ENCODE measurements at places on chromosomes 4 and X.

DNA sequence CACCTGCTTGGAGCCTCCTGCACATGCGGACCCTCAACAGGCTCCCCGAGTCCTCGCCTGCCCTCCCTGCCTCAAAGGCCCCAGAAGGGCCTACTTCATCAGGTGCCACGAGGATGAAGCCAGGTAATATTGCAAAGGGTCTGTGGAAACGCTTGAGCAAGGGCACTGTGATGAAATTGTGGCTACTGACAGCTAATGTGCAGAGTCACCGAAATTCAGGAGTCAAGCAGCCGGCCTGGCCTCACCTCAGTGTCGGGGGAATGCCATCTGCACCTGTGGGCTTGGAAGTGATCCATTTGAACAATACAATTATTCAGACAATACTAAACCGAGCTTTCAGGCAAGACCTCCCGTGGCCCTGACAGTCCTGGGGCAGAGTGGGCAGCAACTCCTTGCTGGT, 3.1 kb upstream of the FGFR3 start:
- DNase-seq, result no peak

- no peak for DNase-seq
Observed at GRCh38 chr4:30989508-30989907, 269.3 kb downstream of the PCDH7 start.

- DNase-seq, result peak; percentile 27
Observed at GRCh38 chr4:156677131-156677531, 294.5 kb downstream of the PDGFC start.

DNA sequence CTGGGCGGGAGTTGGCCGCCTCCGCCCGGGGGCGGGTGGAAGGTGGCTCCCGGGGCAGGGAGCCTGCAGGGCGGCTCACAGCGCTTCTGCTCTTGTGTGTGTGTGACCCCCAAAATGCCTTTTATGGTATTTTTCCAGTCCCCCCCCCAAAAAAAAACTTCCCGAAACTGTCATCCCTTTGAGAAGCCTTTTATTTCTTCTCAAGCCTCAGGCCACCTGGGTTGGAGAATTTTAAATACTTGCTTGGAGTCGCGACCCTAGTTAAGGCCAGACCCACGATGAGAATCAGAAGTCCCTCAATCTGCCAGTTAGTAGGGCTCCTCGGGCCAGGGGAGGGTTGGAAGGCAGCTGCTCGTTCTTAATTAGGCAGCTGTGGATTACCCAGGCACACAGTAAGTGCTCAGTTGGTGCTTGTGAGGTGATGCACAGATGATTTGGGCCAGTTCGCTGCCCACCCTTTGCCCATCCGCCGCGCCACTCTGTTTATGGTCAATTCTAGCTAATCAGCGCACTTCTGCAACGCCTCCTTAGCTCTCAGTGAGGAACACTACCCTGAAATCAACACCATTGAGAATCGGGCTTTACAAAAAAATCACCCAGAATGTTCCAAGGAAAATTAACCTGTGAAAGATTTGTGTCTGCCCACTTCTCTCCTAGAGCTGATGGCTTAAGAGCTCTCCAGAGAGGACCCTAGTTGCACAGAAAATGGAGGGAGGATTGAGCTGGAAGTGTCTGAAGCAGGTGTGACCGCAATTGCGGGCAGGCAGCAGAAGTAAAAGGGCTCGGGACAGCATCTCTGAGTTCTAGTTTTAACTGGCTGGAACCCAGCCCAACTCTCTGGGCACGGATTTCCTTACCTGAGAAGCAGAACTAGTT, 648 bp upstream of the SCD5 start:
- DNase-seq, result no peak

GRCh38 chr4:44056721-44057151, 391.9 kb downstream of the KCTD8 start:
- DNase-seq, result no peak

DNA sequence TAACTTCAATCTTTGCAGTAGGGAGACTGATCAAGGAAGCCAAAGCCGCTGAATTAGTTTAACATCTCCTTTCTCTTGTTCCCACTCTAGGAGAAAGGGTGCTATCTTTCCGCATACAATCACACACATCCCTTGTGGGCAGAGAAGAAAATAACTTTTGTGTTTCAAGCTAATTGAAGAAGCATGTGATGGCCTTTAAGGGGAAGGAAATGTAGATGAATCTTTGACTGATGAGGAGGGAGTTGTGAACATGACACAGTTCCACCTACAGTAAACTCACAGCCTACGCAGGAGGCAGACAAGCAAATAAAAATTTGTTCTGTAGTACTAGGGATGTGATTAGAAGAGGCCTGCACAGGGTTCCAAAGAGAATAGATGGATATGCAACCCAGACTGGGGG, 14.7 kb upstream of the SPATA4 start:
- DNase-seq, result no peak

DNA sequence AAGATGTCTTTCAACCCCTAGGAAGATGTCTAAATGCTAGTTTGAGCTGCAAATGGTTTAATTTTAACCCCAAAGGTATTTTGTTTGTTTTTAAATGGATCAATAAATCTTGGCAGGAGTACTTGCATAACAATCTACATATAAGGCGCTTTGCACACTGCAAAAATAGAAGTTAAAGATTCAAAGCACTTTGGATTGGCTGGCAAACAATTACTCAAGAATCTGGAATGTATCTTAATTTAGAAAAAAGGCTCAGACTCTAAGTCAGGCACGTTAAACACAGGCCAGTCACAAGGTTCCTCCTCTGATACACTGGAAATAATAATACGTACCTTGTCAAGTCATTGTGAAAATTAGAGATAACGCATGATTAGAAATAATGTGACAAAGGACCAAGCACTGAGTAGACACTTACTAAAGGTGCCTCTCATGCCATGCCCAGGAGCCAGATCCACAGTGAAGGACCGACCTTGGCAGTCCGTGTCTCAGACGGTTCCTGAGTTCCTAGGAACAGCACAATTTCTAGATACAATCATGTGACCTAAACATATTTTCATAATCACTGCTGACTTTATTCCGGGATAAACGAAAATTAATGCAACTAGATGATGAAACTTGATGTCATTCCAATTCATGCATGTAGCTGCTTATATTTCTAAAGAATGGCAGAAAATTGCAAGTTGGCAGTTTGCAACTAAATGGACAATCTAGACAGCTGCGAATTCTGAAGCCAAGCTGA, 49.6 kb downstream of the PROM1 start:
- no peak for DNase-seq

DNA sequence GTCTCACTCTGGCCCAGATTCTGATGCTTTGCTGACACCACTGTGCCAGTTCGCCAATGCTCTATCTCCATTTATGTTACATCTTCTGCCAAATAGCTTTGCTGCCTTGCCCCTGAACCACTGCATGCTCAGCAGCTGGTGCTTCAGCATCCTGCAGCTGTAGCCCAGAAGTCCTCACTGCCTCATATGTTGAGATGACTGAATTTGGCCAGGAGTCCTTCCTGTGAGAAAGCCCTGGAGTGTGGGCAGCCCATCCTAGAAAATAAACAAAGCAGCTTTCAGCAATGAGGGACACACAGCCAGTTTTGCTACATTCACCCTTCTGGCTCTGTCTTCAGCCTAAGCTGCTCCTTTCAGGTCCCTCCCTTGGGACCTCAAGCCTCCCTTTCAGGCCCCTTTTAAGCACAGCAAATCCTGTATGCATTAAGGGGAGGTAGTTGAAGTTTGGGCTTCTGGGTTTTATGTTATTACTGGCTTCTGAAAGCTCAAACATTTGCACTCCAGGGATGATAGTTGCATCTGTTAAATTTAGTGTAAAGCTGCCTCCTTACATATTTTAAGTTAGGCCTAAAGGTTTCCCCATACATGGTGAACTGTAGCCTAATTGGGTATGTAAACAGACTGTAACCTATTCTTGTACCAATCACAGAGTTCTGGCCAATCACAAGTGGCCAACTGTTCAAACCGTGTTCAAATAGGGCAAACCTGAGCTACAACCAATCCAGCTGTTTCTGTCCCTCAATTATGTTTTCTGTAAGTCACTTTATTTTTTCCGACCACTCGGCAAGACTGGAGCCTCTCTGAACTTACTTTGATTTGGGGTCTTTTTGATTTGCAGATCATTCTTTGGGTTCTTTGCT, 2.1 kb upstream of the TMEM165 start:
- no peak for DNase-seq

DNA sequence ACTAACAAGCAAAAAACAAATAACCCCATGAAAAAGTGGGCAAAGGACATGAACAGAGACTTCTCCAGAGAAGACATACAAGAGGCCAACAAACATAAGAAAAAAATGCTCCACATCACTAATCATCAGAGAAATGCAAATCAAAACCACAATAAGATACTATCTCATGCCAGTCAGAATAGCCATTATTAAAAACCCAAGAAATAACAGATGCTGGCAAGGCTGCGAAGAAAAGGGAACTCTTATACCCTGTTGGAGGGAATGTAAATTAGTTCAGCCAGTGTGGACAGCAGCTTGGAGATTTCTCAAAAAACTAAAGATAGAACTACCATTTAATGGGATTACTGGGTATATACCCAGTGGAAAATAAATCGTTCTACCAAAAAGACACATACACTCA, 79.6 kb downstream of the MAPK10 start:
- DNase-seq, result no peak

DNA sequence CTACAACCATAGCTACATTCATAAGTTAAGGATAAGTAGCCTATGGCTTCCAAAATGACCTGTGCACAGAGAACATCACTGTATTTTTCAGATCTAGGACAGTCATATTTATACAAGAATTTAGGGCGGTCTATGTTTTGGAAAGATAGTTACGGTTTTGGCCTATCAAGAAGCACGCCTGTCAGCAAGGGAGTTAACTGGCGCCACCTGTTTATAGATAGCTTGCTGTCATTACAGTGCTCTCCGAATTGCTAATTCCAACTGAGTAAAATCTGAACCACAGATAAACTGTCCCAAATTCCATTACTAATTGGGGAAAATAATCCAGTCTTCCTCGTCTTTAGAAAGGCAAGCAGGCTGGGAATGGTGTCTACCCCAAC, 646 bp downstream of the ABCB7 start:
- DNase-seq, result peak; percentile 76

DNA sequence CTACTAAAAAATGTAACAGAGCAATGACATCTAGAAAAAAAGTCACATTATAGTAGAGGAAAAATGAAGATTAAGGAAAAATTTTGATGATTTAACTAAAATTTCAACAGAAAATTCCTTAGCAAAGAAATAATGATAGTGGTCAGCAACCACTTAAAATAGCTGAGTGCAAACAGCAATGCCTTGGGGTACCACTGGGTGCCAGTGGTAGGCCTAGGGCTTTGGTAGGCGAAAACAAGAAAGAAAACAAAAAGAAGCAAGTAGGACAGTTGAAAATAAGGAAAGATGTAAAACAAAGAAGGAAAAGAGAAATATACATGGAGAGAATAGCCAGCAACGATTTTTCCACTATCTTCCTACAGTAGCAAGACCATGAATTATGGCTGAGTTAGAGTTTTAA, 313.5 kb upstream of the IRS4 start:
- DNase-seq, result no peak

GRCh38 chr4:85391589-85392410, 83.2 kb upstream of the ARHGAP24 start:
- no peak for DNase-seq

DNA sequence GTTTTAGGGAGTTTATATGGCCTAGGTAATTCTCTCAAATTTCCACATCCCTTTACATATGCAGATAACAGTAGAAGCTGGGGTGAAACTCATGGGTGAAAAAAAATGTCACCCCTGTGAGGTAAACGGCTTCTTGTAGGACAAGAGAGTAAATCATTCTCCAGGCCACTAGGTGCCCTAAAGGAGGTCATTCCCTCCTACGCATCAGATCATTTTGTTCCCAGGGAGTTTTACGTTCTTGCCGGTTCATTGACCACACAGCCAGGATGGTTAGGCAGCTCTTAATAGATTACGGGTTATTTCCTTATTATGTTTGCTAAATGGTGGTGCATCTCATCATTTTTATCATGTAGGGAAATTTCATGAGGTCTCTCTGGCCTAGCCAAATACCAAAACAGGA, 225.8 kb upstream of the NOCT start:
- no peak for DNase-seq

- DNase-seq, result no peak
Observed at GRCh38 chr4:31908261-31908660, 1188.1 kb downstream of the PCDH7 start.

- DNase-seq, result no peak
Observed at GRCh38 chr4:156052116-156052515, 98.5 kb upstream of the CTSO start.

- DNase-seq, result peak; percentile 46
Observed at GRCh38 chr4:176376032-176376614, 56.4 kb downstream of the SPCS3 start.

DNA sequence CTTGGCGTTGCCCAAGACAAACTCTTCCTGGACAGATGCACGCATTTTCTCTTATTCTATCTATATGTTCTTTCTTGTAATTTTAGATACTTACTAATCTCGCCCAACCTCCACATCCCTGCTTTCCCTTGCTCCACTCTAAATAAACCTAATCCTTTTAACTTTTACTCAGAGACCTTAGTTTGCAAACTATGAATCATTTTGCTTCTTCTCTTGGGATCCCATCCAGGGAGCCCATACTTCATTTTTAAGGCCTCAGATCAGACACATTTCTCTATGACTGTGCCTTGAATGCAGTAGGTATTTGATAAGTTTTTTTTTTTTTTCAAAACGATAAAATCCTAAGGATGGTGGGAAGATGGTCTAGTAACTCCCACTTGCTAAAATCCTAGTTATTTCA, 353.8 kb upstream of the HAND2 start:
- DNase-seq, result no peak

DNA sequence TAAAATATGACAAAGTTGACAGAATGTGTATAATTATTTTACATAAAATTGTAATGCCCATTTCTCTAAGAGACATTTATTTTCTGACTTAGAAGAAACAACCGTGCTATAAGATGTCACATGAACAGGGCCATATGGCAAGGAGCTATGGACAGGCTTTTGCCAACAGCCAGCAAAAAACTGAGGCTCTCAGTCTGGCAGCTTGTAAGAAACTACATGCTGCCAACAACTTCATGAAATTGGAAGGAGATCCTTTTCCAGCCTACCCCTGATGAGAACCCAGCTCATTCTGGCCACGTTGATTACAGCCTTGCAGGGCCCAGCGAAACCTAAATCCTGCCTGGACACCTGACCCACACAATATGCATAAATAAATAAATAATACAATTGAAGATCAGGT, 250.3 kb upstream of the ARSJ start:
- DNase-seq, result no peak

GRCh38 chr4:150063128-150063527, 15.1 kb upstream of the DCLK2 start:
- no peak for DNase-seq

DNA sequence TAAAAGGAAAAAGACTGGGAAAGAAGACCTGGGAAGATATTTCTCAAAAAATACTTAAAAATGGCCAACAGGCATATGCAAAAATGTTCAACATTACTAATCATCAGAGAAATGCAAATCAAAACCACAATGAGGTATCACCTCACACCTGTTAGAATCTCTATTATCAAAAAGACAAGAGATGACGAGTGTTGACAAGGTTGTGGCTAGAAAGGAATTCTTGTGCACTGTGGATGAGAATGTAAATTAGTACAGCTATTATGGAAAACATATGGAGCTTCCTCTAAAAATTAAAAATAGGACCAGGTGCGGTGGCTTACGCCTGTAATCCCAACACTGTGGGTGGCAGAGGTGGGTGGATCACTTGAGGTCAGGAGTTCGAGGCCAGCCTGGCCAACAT, 50.0 kb downstream of the C4orf46 start:
- DNase-seq, result no peak
